ENCODE measurements at places on chromosomes 2 and 18.

DNA sequence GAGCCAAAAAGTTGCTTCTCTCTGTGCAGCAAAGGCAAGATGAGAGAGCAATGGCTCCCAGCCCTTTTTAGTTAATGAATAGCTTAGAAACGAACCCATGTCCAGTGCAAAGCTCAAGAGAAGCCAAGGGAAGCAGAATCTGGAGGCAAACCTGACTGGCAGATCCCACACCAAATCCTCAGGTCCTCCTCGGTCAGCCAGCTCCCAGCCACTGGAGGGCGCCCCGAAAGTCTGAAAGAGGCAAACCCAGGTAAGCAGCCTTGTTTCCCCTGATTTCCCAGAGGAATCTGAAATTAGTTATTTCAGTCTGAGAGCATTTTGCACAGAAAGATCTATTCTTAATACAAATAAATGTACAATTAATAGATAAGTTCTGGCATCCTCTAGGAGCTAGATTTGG, 71.3 kb upstream of the PID1 start:
- no peak for DNase-seq

DNA sequence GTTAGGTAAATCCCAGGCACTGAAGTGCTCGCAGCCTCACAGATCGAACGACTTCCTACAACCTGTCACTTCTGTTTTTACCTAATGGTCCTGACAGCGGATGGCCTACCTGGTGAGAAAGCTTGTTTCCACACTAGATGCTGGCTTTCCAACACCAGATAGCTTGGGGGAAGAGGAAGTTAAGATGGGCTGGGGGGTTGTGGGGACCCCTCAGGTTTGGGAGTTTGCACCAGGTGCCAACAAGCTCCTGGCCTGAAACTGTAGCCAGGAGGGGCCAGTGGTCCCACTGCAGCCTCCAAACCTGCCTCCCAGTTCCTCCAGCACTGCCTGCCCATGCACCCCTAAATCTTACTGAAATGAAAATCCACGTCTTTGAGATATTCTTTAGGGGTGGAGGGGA, 3.9 kb downstream of the TMEM185B start:
- DNase-seq = no peak

GRCh38 chr2:106113361-106113966, 80.6 kb downstream of the UXS1 start:
- no peak for DNase-seq

DNA sequence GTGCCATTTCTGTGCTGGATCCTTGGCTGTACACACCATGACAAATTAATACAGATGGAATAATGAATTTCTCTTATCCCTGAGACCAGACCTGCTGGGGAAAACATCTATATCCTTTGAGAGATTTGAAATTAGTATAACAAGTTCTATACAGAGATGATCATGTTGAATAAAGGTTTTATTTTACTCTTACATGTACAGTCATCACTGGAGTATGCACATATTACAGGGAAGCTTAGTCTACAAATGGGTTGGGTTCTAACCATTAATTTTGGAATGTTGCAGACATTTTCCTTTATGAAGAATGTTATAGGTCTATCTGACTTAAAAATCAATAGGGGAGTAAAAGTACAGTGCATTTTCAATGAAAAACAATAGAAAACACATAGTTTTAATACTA, 29.9 kb upstream of the MMADHC start:
- no peak for DNase-seq

DNA sequence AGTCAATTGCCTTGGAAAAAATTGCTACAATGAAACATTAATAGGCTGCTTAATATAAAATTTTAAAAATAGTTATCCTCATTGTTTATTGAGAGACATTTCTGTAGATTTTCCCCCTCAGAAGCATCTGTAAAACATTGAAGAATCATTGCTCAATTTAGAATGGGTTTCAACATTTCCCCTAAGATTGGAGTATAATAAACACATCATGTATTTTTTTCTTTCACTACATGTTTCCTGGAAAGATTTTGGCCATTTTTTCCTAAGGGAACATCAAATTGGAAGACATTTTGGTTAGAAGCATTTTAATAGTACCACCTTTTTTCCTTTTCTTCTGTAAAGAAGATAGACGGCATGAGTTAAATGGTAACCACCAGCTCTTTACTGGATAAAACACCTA, 443.2 kb upstream of the SPHKAP start:
- DNase-seq = no peak

GRCh38 chr2:71602115-71602495, 148.7 kb downstream of the DYSF start:
- DNase-seq = no peak

DNA sequence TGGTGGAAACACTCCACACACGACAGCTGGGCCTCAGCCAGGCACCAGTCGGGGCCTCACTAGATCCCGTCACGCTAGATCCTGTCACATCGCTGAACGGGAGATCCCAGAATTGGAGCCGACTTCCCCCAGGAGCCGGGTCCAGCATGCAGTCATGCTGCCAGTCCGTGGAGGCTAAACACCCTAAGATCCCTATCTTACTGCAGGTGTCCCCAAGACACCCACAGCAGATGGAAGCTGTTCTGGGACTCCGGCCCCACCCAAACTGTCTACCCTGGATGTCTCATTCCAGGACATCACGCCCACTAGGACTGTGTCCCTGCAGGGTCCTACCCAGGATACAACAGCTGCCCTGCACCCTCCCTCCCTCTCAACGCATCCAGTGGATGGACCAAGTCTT, 23.4 kb downstream of the ZNF516 start:
- DNase-seq = no peak

DNA sequence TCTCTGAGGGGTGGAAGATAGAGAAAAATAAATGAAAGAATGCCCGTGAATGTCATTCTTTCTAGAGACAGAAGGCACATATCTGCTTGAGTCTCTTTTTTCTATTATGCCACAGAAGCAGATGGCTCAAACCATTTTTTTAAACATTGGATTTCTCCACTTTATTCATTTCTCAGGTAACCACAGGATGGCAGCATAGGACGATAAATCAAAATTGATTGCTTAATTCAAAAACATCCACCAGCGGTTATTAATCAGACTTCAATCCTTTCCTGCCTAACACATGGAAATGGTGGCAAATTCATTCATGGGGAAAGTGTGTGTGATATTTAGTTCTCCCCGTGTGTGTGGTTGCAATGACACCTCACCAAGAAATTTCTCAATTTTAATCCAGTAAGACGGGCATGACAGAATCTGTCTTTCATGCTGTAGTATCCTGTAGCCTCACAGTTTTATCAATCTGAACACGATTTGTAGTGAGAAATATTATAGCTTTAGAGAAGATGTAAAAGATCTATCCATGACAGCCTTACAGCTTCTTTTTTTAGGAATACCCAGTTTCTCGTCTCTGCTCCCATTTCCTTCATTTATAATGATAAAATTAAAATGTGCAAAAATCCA, 72.2 kb downstream of the DSC3 start:
- DNase-seq = peak; percentile 55

Data from NCI-H1105 (cell line).